ENCODE measurements at places on chromosomes 3 and 15. TPM values are rescaled to one million over a fixed set of nuclear protein-coding genes. Genes with fewer than 3 reads are reported as not detected.

SOX14 gene
- not detected for total RNA-seq

GXYLT2 gene
- total RNA-seq: 0.25 TPM

SMAD3 gene
- 76.6 TPM for total RNA-seq

- DNase-seq: peak; percentile 54
Measured at GRCh38 chr3:196537319-196537984, 22.3 kb upstream of the SMCO1 start.

LRTM1 gene
- total RNA-seq: not detected

DNA sequence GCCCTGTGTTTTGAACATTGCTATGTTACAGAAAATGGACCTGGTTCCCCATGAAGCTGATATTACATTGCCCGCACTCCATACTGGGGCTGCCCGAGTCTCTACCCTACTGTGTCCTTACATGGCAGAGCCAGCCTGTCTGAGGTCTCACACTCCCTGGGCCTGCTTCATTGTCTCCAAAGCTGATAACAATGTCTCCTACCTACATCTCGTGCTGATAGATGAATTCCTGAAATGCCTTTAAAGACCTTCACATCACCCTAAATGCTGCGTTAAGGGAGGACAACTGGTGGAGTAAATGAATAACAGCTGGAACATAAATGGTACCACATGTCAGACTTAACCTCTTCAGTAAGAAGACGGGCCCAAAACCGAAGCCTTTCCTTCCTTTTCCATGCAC, 62.9 kb upstream of the PTX3 start:
- DNase-seq: no peak

STRC gene
- 1.5 TPM for total RNA-seq

OR5K1 gene
- total RNA-seq: not detected

- DNase-seq: no peak
Measured at GRCh38 chr3:195838714-195839113, 27.0 kb upstream of the MUC4 start.

DNA sequence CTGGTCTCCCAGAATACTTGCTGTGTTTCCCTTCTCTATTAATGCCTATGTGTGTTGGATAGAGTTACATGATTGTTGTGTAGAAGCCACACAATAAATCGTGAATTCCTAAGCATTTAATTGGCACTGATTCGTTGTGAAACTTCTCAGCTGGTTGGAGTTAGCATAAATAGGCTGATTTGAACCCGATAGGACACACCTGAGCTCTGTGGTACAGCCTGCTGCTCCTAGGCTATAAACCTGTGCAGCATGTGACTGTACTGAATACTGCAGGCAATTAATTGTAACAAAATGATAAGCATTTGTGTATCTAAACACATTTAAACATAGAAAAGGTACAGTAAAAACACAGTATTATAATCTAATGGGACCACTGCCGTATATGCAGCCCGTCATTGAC, 4.9 kb downstream of the ACAD11 start:
- no peak for DNase-seq

- DNase-seq: peak; percentile 53
Measured at GRCh38 chr3:183161552-183162336, 790 bp downstream of the LAMP3 start.

- no peak for DNase-seq
Measured at GRCh38 chr3:25292036-25292435, 136.0 kb upstream of the RARB start.

GRCh38 chr15:40878785-40879184, 4.8 kb upstream of the RHOV start:
- no peak for DNase-seq

- DNase-seq: no peak
Measured at GRCh38 chr3:25674670-25675069, 10.0 kb upstream of the TOP2B start.

DNA sequence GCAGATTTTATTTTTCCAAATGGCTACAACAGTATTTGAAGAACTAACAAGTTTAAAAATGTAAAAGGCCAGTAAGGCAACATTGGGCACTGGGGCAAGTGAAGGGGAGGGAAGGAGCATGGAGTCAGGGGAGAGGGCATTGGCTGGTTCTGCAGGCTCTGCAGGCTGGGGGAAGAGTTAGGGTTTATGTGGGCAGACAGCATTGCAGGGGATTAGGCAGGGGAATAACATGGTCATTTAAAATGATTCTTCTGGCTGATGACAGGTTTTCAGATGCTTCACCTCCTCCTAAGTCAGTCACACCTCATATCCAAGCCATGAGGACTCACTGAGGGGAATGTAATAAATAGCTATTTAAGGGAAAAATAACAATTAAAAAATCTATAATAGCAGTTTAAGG, 52.6 kb downstream of the BTD start:
- no peak for DNase-seq

DNA sequence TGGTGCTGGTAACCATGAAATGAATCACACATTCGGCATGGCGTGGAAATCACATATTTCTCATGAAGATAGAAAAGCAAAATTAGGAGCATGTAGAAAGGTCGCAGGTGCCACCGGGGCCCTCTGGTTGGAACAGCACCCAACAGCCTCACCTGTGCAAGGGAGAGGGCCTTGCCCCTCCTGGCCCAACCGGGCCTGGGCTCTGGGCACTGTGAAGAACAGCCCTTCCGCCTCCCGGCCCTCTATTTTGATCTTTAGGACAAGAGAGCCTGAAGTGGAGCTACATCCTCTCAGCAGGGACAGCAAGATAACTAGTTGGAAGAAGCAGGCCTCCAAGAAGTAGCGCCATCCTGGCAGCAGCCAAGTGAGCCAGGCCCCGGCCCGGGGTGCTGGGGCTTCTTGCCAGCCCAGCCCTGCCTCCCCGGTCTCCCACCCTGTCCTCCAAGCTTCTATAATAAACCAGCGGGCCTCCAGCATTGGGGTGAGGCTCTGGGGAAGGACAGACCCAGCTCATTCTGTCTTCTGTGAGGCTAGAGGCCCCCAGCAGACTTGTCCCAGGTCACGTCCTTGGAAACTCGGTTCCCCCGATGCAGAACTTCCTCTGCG, 46.1 kb upstream of the FGD5 start:
- no peak for DNase-seq

CCR1 gene
- total RNA-seq: 0.17 TPM

DNA sequence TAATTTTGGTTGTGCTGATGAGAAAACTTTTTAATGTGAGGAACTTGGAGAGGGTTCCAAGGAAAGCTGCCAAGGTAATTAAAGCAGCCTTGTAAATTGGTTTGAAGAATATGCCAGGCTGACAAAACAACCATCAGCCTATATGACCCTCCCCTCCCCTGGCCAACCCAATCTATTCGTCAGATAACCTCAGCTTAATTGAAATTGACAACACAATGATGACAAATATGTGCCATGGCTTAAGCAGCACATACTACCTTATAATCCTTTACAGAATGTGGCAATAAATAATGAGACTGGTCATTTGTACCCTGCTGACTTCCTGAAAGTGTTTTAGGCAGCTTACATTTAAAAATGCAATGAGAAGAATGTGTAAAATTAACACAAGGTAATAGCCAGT, 118.2 kb downstream of the EFHB start:
- DNase-seq: no peak

- no peak for DNase-seq
Measured at GRCh38 chr3:10753964-10754363, 62.1 kb upstream of the SLC6A11 start.

DNA sequence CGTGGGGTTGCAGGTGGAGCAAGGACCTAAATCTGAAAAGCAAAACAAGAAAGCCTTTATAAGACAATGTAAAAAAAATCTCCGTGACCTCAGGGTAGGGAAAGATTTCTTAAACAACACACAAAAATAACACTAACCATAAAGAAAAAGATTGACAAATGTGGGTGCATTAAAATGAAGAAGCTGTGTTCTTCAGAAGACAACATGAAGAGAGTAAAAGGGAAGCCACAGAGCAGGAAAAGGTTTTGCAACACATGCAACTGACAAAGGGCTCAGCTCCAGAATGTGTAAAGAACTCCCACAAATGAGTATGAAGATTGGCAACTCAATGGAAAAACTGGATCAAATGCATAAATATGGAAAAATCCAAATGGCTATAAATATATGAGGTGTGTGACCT, 74.2 kb downstream of the MAGEF1 start:
- DNase-seq: no peak

DNA sequence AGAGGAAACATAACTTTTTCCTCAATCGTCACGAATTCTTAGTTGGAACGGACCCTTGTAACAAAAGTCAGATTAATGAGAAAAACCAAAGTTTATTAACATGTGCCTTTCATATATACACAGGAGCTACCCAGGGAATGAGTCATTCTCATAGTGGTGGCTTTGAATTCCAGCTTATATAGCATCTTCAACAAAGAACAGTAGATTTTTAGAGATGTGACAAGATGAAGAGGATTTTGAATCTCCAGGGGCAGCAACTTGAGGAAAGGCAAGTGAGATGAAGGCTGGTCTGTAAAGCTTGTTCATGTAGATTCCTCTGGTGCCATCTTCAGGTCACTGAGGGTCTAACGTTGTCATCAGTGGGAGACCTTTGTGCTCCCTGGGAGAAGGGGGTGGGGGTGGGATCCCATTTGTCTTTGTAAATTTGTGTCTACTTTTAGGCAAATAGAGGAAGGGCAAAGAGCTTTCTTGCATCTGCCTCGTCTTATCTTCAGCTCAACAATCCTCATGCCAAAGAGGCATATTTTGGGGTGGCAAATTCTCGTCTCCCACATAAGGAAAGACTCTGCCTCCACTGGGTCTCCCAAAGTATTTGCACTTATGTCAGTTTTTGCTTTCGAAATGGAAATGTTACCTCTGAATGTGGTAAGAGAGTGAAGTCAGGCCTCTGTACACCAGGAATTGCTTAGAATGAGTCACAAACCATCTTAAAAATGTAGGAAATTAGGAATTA, 29.5 kb downstream of the CLEC3B start:
- DNase-seq: peak; percentile 62

UQCRC1 gene
- 111 TPM for total RNA-seq

AP3B2 gene
- total RNA-seq: 0.12 TPM

DNA sequence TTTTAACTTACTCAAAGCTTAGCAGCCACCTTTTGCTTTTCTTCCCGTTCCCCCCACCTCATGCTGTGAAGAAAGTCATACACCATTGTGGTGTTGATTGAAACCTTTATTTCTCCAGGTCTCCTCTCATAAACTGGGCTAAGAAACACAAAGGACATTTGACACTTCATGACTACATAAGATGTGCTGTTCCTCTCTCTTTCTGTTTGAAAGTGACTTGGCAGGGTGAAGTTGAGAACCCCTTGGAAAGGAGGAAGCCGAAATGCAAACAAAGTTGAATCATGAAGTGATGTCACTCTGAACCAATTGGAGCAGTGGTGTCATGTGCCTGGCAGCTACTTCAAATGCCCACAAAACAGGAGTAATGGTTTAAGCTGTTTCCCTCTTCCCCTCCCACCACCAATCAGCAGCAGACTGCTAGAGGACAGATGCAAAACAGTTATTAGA, 174.7 kb downstream of the IGF1R start:
- no peak for DNase-seq

- DNase-seq: peak; percentile 76
Measured at GRCh38 chr3:119352863-119353527, 58.8 kb downstream of the ARHGAP31 start.

UCN2 gene
- total RNA-seq: not detected

GRCh38 chr15:78993931-78994530, 49.2 kb upstream of the CTSH start:
- no peak for DNase-seq

ASB14 gene
- not detected for total RNA-seq

GPR149 gene
- total RNA-seq: not detected

Data from CD4-positive, CD25-positive, alpha-beta regulatory T cell (primary cell).